ENCODE measurements at places on chromosomes 3 and 15. TPM values are rescaled to one million over a fixed set of nuclear protein-coding genes. Genes with fewer than 3 reads are reported as not detected.

Gene SLC28A2
- not detected for polyA plus RNA-seq

Gene PLCL2
- 43.4 TPM for polyA plus RNA-seq

Gene ONECUT1
- not detected for polyA plus RNA-seq

Gene ARHGAP31
- 9.0 TPM for polyA plus RNA-seq

Gene SLC12A8
- polyA plus RNA-seq = not detected

Gene CGNL1
- polyA plus RNA-seq = 0.16 TPM

Gene ECE2
- polyA plus RNA-seq = not detected

Gene TIPARP
- 12.6 TPM for polyA plus RNA-seq

Gene CCDC39
- not detected for polyA plus RNA-seq

Gene APOD
- polyA plus RNA-seq = not detected

Gene MORC1
- polyA plus RNA-seq = not detected

Measured in IgD-negative memory B cell (primary cell).